Activated T-helper 1 cell treated with Interleukin-2 at 50 U/mL for 16 hours (primary cell): ENCODE measurements at places on chromosomes 11 and 22.

- peak; percentile 64 for DNase-seq
These were observed 39.6 kb downstream of the NUMA1 start for GRCh38 chr11:72040491-72041363.

DNA sequence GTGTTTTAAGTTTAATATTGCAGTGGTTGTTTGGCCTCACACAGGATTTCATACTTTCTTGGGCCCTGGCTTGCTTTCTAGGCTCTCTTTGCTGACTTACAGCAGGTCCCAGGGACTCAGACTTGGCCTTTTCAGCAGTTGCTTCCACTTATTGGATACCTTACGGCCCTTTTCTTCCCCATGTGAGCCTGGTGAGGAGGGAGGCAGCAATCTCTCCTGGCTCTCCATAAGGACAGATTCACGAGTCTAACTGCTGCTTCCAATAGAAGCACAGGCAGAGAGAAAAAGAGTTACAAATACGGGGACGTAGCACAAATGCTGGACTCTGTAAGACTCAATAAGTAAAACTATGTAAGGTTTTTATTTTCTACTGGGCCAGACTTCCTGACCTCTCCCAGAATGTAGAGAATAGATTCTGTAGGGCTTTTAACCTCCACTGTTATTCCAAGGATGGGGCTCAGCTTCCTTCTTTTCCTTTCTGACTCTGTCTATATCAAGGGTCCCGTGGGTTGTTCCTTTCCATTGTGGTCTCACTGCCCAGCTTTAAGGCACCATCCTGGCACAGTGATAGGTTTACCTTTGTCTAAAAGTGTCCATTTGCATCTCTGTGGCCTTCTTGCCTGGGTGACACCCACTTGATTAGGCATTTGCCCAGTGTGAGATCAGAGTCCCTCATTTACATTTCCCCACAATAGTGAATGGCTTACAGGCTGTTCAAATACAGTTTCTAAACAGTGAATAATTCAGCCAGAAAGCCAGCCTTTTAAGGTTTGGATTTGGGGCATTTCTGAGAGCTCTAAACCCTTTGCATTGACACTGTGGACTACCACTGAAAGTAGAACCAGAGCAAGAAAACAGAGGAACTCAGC lies 92.8 kb downstream of the RASSF10 start:
- DNase-seq: no peak

DNA sequence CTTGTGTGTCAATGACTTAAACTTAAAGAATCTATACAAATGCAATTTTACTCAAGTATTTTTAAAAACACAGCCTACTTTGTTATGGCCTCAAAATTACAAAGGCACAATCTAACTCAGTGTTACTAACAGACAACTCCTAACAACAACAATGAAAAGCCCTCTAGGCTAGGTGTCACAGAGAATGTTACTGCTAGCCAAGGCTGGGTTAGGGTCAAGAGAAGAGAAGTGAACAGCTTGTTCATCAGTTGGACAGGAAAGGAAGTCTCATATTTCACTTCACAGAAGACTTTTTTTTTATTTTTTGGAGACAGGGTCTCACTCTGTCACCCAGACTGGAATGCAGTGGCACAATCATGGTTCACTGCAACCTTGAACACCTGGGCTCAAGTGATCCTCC lies 26.0 kb downstream of the CLDN25 start:
- DNase-seq: no peak

DNA sequence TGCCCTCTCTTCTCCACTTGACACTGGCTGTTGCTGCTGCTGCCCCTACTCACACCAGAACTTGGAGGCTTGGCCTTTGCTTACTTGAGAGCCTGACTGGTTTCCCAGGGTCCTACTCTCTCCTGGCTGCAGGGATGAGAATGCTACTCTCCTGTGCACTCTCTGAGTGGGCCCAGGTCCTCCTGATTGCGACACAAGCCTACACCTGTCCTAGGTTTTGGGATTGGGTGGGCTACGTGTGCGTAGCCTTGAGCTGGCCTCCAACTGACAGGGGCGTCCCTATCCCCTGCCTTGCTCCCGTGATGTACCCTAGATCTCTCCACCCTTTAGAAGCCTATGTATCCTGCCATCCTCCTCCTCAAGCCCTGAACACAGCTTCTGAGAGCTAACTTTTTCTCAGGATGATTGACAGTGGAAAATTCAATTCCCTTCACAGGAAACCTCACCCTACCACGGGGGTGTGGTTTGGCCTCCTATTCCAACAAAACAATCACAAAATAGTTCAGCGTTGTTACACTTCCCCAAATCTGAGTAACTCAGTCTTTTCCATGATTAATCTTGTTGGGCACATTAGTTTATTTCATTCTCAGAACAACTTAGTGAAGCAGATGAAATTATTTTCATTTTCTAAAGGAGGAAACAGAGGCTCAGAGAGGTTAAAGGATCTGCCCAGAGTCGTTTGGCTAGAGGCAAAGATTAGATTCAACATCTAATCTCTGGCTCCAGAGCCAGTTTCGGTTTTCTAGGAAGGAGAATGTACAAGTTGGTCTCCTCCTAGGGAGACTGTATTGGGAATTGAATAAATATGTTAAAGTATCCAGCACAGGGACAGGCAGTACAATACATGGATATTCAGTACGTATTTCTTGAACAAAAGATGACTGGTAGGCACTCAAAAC lies 17.6 kb upstream of the AMOTL1 start:
- DNase-seq: no peak

DNA sequence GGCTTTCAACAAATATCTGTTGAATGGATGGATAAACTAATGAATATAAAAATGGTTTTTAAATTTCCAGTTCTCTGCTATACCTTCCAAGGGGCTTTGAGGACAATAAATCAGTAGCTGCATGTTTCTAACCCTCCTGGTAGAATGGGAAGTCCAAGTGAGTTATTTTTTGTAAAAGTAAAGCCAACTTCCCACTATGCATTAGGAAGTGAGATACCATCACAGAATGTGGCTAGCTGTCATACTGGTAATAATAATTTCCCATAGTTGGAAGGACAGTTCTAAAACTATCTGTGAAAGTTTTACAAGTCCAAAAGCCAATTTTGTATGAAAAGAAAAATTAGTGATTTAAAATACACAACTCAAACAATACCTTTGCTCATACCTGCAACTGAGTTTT lies 50.0 kb downstream of the TMEM123 start:
- DNase-seq: no peak
